ENCODE measurements at places on chromosomes 7 and 10.

DNA sequence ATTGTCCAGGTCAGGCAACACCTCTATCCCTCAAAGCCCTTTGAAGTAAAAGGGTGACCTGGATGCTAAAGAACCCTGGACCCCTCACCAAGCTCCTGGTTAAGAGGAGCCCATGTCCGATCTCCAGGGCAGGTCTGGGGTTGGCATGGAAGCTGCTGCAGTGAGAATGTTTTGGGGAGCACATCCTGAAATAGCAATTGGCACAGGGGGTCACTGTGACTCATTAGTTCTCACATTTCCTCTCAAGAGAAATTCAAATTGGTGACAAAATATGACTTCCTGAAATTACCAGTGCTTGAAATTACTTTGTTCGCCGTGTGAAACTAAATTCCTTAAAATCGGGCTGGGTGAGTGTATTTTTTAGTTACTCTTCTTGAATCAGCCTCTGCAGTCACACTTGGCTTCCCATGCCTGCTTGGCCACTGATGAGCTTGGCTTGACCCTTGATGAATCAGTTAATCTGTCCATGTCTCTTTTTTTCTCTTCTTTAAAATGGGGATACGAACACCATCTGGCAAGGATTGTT, 18.8 kb upstream of the ARHGAP22 start:
- DNase-seq, result no peak

GRCh38 chr7:24540956-24541355, 32.3 kb upstream of the PALS2 start:
- DNase-seq, result no peak

DNA sequence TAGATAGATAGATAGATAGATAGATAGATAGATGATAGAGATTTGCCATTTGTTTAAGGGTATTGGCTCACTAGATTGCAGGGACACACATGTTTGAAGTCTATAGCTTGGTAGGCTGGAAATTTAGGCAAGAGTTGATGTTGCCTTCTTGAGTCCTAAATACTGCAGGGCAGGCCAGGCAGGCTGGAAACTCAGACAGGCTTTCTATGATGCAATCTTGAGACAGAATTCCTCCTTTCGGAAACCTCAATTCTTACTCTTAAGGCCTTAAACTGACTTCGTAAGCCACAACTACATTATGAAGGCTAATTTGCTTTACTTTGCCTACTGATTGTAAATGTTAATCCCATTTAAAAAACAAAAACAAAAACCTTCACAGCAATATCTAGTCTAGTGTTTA, 322.9 kb upstream of the AKR1E2 start:
- no peak for DNase-seq

- no peak for DNase-seq
These were observed 174.9 kb downstream of the LRMDA start for GRCh38 chr10:75606203-75606779.

DNA sequence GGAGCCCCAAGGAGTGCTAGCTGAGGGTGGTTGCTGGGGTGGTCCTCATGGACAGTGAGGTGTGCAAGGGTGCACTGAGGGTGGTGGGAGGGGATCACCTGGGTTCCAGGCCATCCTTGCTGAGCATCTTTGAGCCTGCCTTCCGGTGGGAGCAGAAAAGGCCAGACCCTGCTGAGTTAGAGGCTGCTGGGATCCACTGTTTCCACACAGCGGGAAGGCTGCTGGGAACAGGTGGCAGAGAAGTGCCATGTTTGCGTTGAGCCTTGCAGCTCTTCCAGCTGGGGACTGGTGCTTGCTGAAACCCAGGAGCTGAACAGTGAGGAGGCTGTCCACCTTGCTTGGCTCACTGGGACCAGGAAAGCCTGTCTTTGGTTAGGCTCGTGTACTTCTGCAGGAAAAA, 34.9 kb downstream of the PRF1 start:
- no peak for DNase-seq

- no peak for DNase-seq
These were observed 129.7 kb downstream of the C10orf105 start for GRCh38 chr10:71589617-71590551.

GRCh38 chr7:17815318-17815717, 125.0 kb downstream of the SNX13 start:
- DNase-seq, result no peak

- no peak for DNase-seq
These were observed 26.4 kb downstream of the PDLIM1 start for GRCh38 chr10:95264227-95265051.

DNA sequence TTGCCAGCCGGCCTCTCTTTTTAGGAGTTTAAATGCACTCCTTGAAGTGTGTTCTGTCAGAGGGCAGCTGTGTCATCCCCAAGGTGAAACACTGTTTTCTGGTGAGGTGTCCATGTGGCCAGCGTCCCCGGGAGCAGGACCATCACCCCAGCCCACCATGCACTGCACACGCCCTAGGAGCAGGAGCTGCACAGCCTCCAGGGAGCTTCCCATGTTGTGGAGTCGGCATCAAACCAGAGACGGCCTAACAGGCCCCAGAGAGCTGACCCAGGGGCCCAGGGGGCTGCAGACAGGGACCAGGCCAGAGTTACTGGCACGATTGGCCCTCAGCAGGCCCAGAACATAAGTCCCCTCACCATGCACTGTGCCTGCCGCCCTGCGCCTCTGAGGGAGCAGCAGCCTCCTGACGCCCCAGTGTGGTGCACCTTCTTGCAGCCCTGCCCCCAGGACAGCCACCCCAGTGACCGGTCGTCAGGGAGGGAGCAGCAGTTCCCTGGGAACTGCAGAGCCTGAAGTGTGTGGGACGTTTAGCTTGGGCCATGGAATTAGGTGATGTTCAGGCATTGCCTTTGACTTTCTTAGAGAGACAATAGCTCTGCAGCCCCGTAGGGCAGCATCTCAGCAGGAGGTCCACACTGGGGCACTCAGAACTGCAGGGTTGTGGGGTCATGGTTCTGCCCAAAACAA, 97.9 kb downstream of the NKX6-2 start:
- DNase-seq, result no peak

GRCh38 chr7:139108266-139109187, 993 bp downstream of the ZC3HAV1 start:
- no peak for DNase-seq

DNA sequence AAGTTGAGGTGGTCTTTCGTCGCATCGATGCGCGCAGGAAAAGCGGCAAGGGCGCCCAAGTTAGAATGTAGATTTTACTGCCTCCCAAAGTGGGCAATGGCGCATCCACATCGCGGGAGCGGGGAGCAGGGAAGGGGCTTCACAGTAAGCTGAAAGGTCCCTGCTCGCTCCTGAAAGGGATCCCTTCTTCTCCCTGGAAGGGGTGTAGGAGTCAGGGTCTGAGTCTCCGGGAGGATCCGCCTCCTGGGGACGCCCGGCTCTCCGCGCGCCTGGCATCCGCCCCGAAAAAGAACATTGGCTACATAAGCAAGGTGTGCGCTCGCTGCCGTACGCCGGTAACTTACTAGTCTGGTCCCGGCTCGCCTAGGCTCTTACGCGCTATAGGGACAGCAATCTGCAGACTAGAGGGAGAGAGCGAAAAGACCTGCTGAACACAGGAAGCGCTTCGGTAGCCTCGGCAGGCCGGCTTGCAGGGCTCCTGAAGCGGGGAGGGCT, 804 bp downstream of the UNC5B start:
- no peak for DNase-seq
